K562 (cell line): ENCODE measurements at places on chromosomes 13 and 19.

DNA sequence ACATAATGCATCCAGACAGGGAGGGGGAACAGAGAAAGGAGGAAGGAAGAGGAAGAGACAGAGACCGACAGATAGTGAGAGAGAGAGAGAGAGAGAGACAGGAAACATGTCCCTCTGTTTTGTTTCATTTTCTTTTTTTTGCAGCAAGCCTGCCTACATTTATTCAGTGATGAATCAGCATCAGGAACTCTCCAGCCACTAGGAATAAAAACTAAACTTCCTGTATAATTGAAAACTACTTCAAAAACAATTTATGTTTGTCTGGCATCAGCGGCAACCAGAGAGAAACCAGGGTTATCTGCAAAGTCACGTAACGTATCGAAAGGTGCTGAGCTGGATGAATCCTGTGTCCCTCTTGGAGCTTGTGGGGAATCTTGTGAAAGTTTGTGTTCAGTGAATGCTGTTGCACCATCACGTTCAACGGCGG lies 148.6 kb upstream of the SOX21 start:
- DNase-seq, result no peak

GRCh38 chr13:111789011-111789410 lies 277.9 kb upstream of the SOX1 start:
- no peak for DNase-seq

DNA sequence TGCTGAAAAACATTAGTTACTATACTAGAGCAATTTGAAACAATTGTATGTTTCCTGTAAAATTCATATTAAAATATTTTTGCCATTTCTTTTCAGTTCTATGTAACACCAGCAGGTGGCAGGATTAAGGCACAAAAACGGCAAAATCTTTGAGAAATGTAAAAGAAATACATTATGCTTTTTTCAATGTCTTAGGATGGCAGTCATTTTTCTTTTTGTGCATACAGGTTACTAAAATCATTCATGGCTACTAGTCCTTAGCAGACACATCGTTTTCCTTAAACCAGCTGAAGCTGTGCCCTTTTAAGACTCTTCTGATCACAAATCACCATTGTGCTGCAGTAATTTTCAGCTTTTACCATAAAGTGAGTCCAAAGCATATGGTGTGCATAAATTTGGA lies 800.7 kb upstream of the SLITRK5 start:
- DNase-seq, result no peak

DNA sequence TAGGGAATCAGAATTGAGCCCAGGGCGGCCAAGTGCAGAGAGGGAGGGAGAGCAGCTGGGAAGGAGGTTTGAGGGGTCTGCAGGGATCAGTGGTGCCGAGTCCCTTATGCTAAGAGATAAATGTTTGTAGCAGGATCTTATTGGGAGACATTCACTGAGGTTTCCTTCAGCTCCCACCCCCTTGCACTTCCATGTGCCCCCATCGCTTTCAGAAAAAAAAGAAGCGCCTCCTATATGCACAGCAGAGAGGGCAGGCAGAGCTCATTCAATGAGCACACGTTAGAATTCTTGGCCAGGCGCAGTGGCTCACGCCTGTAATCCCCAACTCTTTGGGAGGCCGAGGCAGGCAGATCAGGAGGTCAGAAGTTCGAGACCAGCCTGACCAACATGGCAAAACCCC lies 28.0 kb downstream of the CYP4F2 start:
- DNase-seq, result no peak

GRCh38 chr13:108560093-108560492 lies 69.3 kb upstream of the MYO16 start:
- no peak for DNase-seq
